ENCODE measurements at places on chromosomes 12 and 14.
A peak's percentile ranks its signal among the peaks of the same experiment; 100 is the strongest.

DNA sequence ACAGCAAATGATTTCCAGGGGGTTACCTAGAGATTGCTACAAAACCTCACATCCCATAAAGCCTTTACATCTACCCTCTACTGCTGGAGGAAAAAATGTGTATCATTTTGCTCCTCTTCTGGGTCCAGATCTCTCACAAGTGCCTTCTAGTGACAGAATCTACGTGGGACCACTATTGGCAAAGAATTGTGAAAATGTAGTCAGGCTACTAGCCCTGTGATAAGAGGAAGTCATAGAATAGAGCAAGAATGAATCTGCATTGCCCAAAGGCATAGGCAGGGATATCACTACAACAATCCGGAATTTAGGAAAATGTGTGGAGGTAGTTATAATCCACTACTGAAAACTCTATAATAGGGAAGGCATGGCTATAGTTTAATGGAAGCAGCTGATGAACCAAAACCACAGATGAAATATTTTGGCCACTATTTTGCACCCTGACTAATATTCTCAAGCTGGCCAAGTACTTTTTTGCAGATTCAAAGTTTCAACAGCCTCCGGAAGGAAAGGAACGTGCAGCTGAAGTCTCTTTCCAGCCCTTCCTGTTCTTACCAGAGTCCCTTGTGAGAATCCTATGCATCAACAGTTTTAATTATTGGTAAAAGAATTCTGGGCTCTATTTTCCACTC is 176.8 kb downstream of the PHLDA1 start:
- peaks cover 37% of the 10 kb centered on the region for H3K27me3 ChIP-seq
- no peak overlapping the region for H3K4me3 ChIP-seq
- H3K36me3 ChIP-seq = no peaks in the 10 kb centered on the region
- H3K27ac ChIP-seq = no peak overlapping the region

GRCh38 chr12:124026755-124027745 is 54.0 kb downstream of the ZNF664 start:
- no peak overlapping the region for H3K4me3 ChIP-seq
- H3K36me3 ChIP-seq = no peaks in the 10 kb centered on the region
- DNase-seq = no peak
- H3K27me3 ChIP-seq = no peaks in the 10 kb centered on the region

DNA sequence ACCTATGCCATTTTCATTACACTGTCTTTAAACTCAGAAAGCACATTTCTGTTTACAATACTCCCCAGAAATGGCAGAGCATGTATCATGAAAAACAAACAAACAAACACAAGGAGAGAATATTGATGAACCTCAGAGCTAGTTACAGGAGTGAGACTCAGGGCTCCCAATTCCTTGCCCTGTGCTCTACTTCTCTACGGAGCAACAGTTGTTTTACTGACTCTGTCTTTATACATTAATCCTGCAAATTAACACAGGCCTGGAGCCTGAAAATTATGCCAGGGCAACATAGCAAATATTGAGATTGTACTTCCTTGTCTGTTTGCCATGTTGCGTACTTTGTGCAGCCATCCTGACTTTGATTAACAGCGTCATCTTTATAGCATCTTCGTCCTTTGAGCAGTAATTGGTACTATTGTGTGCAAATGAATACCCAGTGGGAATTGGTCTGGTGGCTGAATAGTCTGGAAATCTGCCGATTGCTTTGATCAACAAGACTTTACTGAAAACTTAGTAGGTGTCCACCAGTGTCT is 15.2 kb upstream of the AKAP6 start:
- no peak overlapping the region for H3K4me3 ChIP-seq
- no peaks in the 10 kb centered on the region for H3K36me3 ChIP-seq
- peaks cover 2% of the 10 kb centered on the region for H3K27me3 ChIP-seq
- no peak for DNase-seq

DNA sequence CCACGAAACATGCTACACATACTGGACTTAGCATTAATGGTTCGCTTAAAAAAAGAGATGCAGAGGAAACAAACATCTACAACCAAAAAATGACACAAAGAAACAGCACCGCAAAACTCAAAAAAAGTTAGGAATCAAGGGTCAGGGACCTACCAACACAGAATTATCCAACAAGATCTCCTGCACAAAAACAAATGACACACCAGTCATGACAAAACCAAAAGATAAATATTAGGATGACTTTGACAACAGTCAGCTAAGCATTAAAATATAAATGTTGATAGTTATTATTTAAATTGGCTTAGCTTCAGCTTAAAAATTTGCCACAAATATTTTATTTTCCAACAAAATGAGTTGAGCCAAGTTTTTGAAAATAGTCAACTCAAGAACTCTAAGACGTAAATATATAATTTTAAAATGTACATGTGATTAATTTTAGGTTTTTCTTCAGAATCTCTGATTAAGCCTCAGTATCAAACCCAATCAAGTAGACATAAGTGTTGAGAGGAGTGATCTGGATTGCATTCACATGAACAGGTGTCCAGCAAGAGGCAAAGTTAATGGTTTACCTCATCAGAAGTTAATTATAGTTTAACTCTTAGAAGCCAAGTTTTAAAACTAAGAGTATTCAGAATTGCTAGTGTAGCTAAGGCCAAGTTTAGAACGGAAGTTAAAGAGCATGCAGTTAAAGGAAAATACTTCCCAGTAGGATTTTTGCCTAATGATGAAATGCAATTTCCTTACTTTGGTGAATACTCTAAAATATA is 79.9 kb downstream of the HEATR5A start:
- no peaks in the 10 kb centered on the region for H3K4me1 ChIP-seq
- H3K27me3 ChIP-seq = no peaks in the 10 kb centered on the region
- peaks cover 3% of the 10 kb centered on the region for H3K36me3 ChIP-seq
- no peak overlapping the region for H3K4me3 ChIP-seq

- peaks cover 66% of the 10 kb centered on the region for H3K4me1 ChIP-seq
- no peak for DNase-seq
- H3K4me3 ChIP-seq = no peak overlapping the region
These were observed 184.7 kb downstream of the PRKCH start for GRCh38 chr14:61505815-61506809.

GRCh38 chr12:92570056-92570753 is 132.6 kb upstream of the PLEKHG7 start:
- H3K4me3 ChIP-seq = no peak overlapping the region
- H3K27ac ChIP-seq = no peak overlapping the region
- H3K27me3 ChIP-seq = no peaks in the 10 kb centered on the region

DNA sequence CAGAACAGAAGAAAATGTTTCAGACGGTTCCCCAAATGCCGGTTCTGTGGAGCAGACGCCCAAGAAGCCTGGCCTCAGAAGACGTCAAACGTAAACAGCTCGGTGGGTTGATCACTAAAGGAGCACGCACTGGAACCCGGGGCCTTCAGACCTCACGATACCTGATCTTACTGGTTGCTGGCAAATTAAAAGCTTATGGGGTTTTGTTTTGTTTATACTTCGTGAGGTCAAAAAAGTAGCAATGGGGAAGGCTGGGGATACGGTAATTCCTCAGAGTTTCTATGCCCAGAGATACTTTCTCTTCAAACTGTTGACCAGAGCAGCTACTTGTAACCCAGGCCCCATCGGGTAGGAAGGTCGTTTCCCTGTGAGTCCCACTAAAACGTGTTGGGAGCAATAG is 1.7 kb downstream of the CDKN1B start:
- H3K27me3 ChIP-seq = no peaks in the 10 kb centered on the region
- DNase-seq = no peak
- H3K36me3 ChIP-seq = peaks cover 65% of the 10 kb centered on the region
- peak overlapping the region; percentile 99 for H3K4me3 ChIP-seq
- H3K27ac ChIP-seq = peak overlapping the region; percentile 97

DNA sequence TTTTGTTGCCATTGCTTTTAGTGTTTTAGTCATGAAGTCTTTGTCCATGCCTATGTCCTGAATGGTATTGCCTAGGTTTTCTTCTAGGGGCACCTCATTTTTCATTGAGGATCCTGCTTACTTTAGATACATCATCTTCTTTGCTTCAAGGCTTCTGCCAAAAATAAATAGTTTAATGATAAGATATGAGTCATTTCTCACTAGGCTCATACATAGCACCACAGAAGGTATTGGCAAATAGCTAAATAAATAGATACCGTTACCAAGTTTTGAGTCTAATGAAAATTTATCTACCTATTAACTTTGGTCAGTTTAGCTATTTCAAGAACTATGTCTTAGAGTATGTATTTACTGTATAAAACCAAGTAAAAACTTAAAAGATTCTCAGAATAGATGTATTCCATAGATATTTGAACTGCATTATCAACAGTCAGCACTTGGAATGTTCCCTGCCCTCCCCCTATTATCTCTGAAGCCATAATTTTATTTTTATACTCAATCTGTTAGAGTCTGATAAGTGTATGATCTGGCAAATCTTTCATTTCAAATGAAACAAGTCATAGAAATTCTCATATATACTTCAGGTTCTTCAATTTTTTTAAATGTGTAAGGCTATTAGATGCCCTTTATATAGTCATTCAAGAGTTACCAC is 310.2 kb downstream of the CCDC91 start:
- no peak overlapping the region for H3K4me3 ChIP-seq
- H3K36me3 ChIP-seq = no peaks in the 10 kb centered on the region
- H3K4me1 ChIP-seq = no peaks in the 10 kb centered on the region
- no peaks in the 10 kb centered on the region for H3K27me3 ChIP-seq
- DNase-seq = no peak
- no peak overlapping the region for H3K27ac ChIP-seq

DNA sequence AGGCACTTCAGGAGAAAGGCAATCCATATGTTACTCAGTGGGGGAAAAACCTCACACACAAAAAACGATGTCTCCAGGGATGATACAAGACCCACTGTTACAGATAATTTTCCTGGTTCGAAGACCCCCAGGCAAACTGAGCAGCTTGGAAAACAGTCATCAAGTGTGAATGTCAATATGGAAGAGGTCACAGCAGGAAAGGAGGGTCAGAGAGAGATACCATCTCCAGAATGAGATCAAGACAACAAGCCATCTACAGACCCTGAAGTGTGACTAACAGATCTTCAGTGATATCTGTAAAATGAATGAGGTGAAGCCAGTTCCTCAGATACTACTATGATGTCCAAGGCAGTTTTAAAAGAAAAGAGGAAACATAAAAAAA is 28.6 kb downstream of the GNS start:
- no peaks in the 10 kb centered on the region for H3K27me3 ChIP-seq
- H3K36me3 ChIP-seq = peaks cover 34% of the 10 kb centered on the region
- DNase-seq = no peak
- H3K4me1 ChIP-seq = peaks cover 21% of the 10 kb centered on the region
- H3K4me3 ChIP-seq = peak overlapping the region; percentile 62
